G401 (cell line): ENCODE measurements at places on chromosomes 12 and 14. TPM values are rescaled to one million over a fixed set of nuclear protein-coding genes. Genes with fewer than 3 reads are reported as not detected.
A peak's percentile ranks its signal among the peaks of the same experiment; 100 is the strongest.

DNA sequence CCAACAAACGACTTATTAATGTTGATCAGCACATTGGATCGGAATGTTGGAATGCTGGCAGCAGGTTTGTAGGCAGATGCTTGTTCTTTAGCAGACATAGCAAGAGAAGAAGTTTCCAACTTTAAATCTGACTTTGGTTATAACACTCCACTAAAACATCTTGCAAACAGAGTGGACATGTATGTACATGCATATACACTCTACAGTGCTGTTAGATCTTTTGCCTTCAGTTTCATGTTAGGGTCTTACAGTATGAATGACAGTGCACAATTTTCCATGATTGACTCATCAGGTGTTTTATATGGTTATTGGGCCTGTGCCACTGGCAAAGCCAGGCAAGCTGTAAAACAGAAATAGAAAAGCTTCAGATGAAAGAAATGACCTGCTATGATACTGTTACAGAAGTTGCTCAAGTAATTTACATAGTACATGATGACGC, 14.3 kb upstream of the DHRS7 start:
- no peak for DNase-seq

- DNase-seq = no peak
These were observed 637.8 kb downstream of the DIO2 start for GRCh38 chr14:79573486-79573885.

- peak; percentile 68 for DNase-seq
These were observed 27.5 kb downstream of the AMN start for GRCh38 chr14:102949801-102950451.

GRCh38 chr12:124713436-124714082, 146.1 kb upstream of the NCOR2 start:
- no peak for DNase-seq

DNA sequence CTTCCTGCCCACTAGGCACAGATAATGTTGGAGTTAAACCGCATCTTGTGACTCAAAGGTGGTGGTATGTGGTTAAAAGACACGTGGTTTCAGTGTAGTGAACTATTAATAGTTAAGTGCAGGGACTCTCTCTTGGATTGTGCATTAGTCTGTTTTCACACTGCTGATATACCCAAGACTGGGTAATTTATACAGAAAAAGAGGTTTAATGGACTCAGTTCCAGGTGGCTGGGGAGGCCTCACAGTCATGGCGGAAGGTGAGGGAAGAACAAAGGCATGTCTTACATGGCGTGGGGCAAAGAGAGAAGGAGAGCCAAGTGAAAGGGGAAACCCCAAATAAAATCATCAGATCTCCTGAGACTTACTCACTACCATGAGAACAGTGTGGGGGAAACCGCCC, 362.3 kb downstream of the GLT1D1 start:
- DNase-seq = no peak

- DNase-seq = peak; percentile 10
These were observed at the start of gene SOX5 for GRCh38 chr12:23949348-23950209. Gene SOX5, minus strand, starts transcription at chr12:23949670. Its CDS starts 69 bp downstream, at chr12:23949601.

DNA sequence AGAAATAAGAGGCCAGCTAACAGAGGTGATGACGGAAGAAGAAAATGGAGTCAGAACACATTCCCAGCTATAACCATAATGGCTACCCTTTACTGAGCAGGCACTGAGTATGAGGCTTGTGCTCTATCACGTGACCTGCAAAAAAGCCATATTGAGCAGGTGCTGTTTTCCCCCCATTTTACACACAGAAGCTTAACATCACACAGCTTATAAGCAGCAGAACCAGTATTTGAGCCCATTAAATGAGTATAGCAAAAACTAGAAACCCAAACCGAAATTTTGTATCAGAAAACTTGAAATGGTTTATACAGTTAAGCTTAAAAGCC, 28.4 kb downstream of the PAPLN start:
- no peak for DNase-seq

DNA sequence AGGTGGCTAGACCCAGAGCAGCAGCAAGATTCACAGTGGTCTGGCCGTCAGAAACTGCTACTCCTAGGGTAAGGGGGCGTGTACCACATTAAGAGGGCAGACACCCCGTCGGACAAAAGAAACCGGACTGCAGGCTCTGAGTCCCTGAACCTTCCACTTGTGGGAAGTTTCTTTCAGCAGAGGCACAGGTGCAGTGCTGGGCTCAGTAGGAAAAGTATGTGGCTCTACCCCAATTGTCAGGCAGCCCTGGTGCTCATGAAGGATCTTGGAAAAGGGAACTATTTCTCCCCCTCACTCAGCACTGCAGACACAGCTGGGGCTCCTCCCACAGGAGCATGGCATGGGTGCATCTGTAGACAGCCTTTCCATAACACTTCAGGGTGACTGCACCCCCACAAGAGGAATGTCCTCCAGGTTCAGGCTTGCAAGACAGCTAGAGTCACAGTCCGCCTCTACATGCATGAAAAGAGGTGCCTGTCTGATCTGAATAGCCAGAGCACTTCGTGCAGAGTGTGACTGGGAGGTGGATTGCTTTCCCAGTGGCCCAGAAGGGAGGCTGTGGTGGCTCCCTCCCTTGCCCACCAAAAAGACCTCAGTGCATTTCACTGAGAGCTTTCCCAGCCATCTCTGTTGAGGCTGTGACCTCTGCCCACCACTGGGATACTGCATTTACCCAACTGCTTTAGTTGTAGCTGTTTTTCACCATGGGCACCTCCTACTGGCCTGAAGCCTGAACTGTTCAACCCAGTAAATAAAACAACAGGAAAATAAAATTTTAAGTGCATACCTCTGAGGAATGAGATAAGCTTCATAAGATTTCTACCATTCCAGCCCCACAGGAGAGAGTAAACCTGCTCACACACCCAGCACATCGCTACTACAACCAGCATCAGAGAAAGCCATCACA, 14.2 kb downstream of the CEP128 start:
- no peak for DNase-seq

DNA sequence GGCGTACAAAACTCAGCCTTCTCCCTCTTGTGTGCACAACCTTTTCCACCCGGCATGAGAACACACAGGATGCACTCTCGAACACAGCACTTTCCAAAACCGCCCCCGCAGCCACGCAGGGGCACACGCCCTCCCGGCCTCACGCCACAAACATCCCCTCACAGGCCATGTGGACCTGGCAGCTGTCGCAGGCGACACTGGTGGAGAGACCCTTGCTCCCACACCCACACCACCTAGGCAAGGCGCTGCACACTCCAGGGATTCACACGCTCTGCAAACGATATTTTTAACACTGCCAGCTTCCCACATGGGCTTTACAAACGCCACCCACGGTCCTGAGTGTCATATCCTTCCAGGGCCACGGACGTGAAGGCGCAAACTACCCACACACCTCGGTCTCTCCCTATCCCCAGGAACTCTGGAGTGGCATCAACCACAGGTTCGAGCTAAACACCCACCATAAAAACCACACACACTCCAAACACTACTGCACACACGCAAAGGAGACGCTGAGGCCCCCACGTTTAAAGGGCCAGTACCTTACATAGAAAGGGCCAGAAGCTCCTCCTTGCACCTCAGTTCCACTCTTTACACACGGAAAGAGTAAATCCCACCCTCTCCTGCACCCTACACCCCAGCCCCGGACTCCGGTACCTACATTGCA, 12.4 kb upstream of the ITGB7 start:
- DNase-seq = peak; percentile 69

DNA sequence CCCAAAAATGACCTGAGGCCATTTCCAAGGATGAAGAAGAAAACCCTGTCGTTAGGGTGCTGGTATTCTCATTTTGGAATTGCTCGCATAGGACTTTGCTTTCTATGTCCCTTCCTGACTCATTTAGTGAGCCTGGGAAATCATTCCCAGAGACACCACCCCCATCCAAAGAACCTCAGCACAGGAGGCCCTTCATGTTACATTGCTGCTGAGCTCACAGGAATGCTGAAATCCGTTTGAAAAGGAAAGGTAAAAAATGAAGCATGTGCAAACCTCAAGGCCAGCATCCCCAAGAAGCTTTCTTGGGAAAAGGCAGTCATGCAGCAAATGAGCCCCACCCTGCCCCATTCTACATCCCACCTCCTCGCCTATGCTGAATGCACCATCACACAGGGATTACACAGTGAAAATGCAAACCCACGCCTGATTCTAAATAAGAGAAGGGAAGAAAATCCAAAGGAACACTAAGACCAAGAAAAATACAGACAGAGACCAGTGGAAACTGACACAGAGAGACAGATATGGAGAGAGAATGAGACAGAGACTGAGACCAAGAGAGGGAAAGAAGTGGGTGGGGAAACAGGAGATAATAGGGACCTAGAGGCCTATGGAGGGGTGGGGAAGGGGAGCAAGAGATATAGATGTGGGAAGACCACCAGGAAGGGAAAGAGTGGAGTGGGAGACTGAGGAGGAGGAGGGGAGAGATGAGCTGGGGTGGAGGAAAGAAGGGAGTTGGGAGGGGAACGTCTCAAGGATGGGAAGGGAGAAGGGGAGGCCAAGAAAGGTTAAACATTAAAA, 33.5 kb downstream of the NIN start:
- DNase-seq = no peak

DNA sequence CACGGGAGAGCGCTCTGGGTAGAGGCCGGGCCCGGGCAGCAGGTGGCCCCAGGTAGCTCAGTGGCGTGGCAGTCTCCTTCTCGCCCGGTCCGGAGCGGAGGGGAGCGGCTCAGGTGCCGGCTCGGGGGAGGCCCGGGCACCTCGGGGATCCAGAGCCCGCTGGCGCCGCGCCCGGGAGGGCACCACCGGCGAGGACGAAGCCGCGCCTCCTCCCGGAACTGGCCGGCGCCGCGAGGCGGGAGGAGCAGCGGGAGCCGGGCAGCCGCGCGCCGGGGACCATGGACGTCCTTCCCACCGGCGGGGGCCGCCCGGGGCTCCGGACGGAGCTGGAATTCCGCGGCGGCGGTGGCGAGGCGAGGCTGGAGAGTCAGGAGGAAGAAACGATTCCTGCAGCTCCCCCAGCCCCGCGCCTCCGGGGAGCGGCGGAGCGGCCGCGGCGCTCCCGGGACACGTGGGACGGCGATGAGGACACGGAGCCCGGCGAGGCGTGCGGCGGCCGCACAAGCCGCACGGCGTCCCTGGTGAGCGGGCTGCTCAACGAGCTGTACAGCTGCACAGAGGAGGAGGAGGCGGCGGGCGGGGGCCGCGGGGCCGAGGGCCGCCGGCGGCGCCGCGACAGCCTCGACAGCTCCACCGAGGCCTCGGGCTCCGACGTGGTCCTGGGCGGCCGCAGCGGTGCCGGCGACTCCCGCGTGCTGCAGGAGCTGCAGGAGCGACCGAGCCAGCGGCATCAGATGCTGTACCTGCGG, 21.5 kb upstream of the GNS start:
- DNase-seq = no peak

- no peak for DNase-seq
These were observed 13.9 kb upstream of the TCP11L2 start for GRCh38 chr12:106288494-106289195.

- DNase-seq = no peak
These were observed 34.4 kb upstream of the EPS8 start for GRCh38 chr12:15823360-15824128.

DNA sequence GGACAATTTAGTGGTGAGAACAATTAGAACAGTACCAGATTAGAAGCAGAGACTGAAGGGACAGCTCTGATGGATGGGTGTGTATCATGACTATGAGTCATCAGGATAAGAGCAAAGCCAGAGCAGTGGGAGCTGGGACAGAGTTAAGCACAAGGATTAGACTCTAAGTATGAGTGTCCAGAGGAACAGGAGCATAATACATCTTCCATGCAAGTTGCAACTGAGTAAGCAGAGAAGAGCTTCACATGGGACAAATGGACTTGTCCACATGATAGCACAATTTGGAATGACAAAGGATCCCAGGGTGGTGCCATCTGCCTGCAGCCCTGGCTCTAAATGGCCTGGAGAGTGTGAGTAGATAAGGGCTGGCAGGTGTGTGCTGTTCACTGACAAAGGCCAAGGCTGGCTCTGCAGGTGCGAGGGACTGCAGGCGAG, 226.4 kb upstream of the CAND1 start:
- peak; percentile 79 for DNase-seq

- DNase-seq = peak; percentile 89
These were observed 3.5 kb downstream of the PTPN21 start for GRCh38 chr14:88551094-88551870.

DNA sequence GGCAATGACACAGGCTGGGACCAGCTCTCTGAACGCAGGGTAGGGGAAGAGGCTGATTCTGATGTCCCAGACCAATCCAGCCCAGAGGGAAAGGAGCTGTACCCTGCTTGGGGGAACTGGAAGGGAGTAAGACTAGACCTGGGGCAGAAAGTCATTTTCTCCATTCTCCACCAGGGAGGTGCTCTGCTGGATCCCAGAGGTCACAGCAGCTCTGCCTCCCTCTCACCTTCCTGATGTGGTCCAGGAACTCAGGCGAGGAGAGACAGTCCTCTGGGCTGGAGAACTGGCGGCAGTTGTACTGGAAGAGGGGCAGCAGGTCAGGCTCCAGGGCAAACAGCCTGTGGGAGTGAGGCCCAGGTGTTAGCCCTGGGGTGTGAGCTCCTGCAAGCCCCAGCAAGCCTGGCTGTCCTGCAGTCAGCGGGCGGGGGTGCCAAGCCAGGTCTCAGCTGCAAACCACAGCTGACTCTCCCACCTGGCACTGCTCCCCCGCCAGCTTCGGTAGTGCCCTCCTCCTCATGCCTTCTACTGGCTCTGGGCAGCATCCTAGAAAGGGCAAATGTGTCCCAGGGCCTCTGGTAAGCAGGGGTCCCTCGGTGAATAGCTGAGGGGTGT, 1.9 kb downstream of the NGB start:
- no peak for DNase-seq

DNA sequence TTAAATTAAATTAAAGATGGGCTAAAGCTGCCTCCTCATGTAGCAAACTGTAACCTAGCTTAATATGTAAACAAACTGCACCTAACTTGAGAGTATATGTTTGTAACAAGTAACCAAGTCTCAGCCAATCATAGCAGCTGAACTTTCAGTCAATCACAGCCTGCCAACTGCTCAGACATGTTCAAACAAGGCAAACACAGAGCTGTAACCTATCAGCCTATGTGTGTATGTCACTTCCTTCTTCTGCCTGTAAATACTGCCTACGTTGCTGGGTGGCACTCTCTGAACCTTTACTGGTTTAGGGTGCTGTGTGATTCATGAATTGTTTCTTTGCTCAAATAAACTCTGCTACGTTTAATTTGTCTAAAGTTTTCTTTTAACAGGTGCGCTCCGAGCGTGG, 2.9 kb downstream of the SERPINA6 start:
- no peak for DNase-seq

DNA sequence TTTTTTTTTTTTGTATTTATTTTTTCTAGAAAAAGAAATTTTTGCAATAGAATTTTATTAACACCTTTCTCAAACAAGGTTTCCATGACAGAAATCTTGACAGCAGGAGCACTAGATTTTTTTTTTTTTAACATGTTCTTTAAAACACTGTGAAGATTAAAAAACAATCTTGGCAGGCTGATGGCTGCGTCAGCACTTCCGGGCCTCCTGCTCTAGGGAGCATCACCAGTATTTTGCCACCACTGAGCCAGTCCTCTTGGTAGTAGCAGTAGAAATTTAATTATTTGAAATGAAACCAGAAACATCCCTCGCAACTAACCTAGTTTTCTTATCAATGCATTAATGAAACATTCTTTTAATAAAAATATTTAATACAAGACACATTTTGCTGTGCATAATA, 99.6 kb downstream of the APAF1 start:
- peak; percentile 25 for DNase-seq

CEBPE gene
- total RNA-seq = not detected in 2 replicates

PPP1R1A gene
- not detected in 2 replicates for total RNA-seq

SRGAP1 gene
- total RNA-seq = 0.10 and 0.12 TPM in 2 replicates

SLC39A5 gene
- total RNA-seq = not detected in 2 replicates

PRKD1 gene
- 0.49 TPM in 1 of 2 replicates, not detected in the other for total RNA-seq

PLEK2 gene
- 0.80 and 1.3 TPM in 2 replicates for total RNA-seq

CMA1 gene
- not detected in 2 replicates for total RNA-seq
